ENCODE measurements at places on chromosomes 16 and 17. TPM values are rescaled to one million over a fixed set of nuclear protein-coding genes. Genes with fewer than 3 reads are reported as not detected.

The CEP295NL gene
- polyA plus RNA-seq = 1.1 TPM

The TMEM100 gene
- polyA plus RNA-seq = 67.0 TPM

The TMEM92 gene
- 1.7 TPM for polyA plus RNA-seq

The KSR1 gene
- 76.4 TPM for polyA plus RNA-seq

The C1QL1 gene
- 3.4 TPM for polyA plus RNA-seq

GRCh38 chr16:61149709-61150108, 886.5 kb downstream of the CDH8 start:
- DNase-seq = no peak

- no peak for DNase-seq
These were observed 41.2 kb upstream of the NDRG4 start for GRCh38 chr16:58458606-58459343.

DNA sequence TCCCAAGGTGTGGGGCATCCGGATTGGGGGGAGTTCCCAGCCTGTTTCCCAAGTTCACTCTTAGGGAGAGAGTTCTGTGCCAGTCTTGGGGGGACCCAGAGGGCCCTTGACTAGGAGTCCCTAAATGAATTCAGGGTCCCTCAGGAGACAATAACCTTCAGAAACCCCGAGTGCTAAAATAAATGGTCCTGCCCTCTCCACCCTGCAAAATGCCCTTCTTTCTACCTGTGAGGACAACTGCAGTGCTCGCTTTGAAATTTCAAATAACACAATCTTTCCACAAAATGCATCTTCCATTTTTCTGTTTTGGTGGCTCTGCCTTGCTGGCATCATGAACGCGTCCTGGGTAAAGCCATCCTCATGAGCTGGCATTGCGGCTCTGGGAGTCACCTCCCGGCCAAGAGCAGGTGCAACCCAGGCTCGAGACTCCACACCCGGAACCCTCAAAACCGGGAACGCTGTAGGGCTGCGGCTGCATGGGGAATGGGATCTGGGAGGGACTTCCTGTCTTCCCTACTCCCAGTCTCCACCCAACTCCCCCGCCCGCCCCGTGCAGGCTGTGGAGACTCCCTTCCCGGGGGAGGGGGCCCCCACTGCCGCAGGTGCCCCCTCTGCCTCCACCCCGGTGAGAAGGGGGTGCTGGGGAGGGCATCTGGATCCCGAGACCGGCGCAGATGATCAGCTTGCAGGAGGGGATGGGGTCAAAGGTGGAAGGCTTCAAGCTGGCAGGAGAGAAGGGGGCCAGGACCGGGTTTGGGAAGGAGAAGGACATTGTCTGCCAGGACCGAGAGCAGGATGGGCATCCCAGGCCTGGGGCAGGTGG, at the start of gene ZNF205:
ZNF205 (plus strand) TSS at position 529 of the 823 bp plus-strand sequence. CDS start 845 bp downstream, outside the sequence.
- no peak for DNase-seq

DNA sequence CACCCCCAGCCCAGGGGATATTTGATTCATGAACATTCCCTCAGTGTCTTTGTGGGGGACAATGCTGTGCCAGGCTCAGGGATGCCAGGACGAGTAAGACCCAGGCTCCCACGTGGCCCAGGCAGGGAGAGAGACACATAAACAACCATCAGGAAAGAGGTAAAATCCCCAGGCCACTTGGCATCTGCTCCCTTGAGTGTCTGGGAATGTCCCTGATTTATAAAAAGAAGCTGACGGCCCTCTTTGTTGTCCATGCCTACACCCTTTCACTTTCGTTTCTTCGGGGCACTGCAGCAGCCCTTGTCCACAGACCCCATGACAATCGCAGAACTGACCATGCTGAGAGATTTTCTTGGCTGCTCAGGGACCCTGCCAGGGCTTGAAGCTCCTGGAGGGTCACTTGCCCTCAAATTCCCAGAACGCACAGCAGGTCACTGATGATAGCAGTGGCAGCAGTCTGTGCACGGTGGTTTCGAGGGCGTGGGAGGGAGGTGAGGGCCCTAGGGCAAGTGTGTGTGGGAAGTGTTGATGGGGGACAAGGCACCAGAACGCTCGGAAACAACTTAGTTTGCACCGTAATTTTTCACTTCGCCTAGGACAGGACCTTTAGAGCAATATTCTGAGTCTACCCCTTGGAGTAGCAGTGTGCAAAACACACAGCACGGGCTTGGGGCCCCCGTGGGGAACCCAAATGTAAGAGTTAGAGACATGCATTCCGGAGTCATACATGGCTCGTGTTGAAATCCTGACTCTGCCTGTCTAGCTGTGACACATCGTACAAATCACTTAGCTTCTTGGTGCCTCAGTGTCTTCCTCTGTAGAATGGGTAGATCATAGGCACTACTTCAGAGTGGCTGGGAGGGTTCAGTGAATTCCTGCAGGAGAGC, 4.7 kb downstream of the NOD2 start:
- no peak for DNase-seq

GRCh38 chr17:67635681-67636080, 82.1 kb upstream of the NOL11 start:
- no peak for DNase-seq

DNA sequence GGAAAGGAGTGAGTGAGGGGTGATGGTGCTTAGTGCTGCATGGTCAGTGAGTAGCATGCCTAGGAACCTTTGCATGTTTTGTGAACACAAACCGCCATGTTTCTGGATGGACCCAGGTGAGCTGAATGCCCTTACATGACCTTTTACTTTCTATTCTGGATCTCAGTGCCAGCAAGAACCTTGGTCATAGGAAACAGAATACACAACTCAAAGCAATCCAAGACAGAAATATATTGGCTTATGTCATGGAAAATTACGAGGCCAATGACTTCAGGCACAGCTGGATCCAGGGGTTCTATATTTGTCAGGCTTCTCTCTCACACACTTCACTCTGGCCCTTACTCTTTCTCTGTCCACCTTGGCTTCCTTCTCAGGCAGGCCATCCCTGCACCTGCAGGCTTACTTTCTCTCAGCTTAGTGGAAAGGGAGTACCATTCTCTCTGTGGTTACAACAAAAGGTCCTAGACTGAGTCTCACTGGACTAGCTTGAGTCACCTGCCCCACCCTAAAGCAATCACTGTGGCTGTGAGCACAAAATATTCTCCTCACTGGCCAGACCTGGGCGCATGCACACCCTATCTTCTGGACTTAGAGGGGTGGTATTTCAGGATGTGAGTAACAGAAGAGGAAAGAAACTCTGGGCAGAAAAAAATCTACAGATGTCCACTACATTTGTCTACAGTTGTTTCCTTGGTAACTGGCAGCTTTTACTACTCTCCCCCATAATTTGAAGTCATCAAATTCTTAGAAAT, 20.4 kb upstream of the CPNE2 start:
- no peak for DNase-seq

DNA sequence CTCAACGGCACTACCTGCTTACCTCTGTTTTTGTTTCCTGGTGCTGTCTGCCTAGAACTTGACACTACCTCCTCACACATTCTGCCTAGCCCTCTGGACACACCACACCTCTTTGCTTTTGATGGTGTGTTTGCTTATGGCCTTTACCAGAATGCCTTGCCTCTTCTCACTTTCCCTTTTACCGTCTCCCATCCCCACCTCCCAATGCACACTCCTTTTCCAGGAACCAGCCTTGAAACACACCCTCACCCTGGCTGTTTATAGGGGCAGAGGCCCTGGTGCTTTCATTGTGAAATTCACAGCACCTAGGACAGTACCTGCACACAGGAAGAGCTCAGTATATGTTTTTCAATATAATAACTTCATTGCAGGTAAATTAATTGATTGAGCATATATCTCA, 56.2 kb downstream of the MAP2K6 start:
- no peak for DNase-seq

DNA sequence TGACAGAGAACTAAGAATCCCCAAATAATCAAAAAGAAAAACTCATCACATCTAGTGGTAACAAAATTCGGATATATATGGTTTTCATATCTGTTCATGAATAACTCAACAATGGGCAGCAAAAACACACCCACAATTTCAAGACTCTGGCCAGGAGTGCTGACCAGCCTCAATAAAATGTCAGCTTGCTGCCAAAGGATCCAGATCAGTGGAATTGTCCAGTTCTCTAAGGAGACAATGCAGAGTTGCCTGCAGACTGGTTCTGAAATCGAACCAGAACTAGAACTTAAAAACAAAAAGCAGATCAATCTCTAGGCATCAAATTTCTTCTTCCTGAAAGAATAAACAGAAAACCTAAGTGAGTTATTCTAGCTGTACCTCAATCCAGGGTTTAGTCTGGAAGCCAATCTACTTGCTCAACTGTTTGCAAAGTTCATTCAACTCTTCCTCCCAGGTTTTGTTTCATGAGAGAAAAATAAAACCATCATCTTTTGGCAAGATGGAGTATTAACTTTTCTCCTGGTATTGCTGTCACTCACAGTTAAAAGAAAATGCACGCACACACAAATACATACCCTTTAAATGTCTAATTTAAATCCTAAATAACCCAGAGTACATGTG, 61.0 kb downstream of the CFDP1 start:
- DNase-seq = no peak

DNA sequence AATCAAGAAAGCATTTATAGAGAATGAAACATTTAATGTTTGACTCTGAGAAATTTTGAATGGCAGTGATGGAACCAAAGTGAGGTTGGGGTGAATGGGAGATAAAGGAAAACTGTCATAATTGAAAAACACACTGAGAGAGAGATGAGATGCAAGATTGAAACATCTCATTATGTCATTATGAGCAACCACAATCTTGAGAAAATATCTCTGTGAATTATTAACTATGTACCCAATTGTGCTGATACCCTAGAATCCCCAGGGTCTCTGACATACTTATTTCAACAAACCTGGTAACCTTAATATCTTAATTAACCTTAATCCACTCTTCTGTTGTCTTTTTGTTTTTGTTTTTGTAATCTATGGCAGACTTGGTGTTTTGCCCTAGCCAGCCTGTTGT, 143.5 kb upstream of the HLF start:
- DNase-seq = no peak

GRCh38 chr17:72022328-72023275, 98.2 kb upstream of the SOX9 start:
- no peak for DNase-seq

DNA sequence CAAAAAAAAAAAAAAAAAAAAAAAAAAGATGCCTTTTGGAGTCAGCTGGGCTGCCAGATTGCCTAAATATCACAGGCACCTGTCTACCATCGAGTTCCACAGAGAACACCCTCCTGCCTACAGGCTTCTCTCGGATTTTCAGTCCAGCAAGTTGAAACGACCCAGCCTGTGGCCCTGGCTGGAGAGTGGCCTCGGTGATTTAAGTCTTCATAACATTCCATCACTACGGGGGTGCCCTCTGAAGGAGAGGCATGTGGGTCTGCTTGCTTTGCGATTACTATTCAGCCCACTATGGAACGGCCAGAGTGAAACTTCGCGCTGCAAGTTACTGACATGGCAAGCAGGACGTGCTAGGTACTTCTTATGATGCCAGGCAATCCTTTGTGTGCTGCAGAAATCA, 42.8 kb downstream of the MARCHF10 start:
- no peak for DNase-seq

DNA sequence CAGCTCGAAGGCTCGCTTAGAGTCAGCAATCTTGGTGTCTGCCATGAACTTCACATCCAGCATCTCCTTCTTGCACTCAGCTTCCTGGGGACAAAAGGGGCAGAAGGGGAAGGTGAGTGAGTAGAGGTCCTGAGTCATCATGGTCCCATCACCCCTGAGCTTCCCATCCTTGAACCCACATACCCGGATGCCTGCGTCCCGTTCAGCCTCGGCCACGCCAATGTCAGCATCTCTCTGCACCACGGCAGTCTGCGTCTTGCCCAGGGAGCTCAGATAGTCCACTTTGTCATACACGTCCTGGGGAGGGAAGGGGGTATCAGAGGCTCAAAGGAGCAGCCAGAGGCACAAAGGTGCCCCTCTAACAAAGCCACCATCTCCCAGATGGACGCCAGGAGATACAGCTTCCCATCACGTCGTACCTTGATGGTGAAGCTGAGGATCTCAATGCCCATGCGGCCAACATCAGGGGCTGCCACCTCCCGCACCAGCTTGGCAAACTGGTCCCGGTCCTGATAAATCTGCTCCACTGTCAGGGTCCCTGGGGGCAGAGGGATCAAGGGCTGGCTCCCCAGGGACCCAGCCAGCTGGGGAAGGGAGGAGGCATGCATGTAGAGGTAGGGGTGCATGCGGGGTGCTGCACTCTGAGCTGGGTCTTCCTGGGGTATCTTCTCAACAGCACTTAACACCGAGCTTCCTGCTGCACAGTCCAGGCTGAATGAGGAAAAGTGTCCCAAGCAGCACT, 15.2 kb downstream of the FLOT2 start:
- DNase-seq = no peak

- DNase-seq = no peak
These were observed 20.4 kb downstream of the PRCD start for GRCh38 chr17:76560036-76560876.
